ENCODE measurements at places on chromosomes 6 and 20.

GRCh38 chr20:59006864-59007664 lies at the start of gene CTSZ:
Gene CTSZ (minus strand): TSS chr20:59007254. CDS start chr20:59007128, 126 bp downstream.
- peak; percentile 36 for DNase-seq

DNA sequence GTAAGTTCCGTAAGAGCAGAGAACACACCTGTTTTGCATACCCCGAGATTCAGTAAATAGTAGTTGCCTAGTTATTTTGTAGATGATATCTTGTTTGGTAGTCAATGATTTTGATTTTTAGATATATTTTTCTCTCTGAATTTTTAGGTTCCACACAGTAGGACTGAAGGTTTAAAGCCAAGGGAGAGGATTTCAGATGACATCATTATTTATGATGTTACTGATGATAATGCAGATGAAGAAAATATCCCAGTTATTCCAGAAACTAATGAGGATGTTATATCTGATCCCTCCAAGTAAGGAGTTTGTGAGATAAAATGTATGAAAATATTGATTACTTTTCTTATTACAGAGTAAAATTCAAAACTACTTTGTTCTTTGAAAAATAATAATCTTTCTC lies 22.6 kb downstream of the HSF2 start:
- no peak for DNase-seq

- DNase-seq = no peak
These were observed 375.7 kb downstream of the TENT5A start for GRCh38 chr6:81376745-81377144.

DNA sequence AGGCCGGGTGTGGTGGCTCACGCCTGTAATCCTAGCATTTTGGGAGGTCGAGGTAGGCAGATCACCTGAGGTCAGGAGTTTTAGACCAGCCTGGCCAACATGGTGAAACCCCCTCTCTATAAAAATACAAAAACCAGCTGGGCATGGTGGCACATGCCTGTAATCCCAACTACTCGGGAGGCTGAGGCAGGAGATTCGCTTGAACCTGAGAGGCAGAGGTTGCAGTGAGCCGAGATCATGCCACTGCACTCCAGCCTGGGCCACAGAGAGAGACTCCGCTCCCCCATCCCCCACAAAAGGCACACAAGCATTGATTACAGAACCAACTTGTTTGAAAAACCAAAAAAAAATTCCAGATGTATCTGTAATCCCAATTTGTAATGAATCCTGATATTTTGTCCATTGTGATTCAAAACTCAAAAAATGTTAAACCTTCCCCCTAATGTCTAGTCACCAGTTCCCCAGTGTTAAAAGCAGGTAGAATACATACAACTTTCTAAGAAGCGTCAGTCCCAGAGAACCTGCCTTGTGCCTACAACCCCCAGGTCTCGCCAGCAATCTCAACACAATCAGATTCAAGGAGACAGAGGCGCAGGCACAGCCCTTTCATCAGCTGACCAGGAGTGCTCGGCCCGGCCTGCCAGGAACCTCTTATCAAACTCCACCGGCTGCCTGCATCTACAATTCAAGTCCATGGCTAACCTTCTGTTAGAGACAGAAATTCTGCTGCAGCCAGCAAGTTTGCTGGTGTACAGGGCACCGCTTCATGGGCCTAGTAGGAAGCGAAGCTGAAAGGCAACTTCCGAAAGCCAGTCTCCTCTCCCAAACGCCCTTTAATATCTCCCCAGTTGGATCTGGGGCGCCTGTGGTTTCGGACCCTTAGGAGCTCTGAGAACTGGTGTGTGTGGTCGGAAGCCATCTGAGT lies 2.1 kb downstream of the EZR start:
- DNase-seq = no peak

- no peak for DNase-seq
These were observed 50.8 kb upstream of the AIG1 start for GRCh38 chr6:143009851-143010250.

DNA sequence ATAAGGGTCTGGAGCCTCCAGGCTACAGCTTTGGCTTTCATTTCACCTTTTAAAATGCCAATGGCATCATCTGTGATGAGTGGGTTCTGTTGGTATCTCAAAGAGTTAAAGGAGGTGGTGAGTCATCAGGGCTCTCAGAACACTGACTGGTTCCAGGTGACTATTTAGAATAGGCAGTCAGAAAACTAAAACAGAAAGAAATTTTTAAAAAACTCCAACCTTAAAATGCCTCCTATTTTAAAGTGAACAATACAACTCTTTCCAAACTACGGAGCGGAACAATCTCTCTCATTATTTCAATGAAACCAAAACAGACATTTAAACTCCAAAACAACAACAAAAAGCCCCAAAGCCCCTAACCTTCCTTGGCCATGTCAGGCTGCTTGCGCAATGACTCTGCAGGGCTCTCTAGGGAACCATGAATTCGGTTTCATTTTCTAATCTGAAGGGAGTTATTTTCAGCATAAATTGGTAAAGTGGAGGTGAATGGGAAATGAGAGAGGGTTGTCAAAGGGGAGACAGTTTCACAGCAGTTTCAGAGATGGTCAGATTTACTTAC lies 194.9 kb downstream of the KIF6 start:
- no peak for DNase-seq

- DNase-seq = no peak
These were observed 42.7 kb downstream of the PRL start for GRCh38 chr6:22253955-22254655.

- DNase-seq = no peak
These were observed 8.5 kb upstream of the BEND6 start for GRCh38 chr6:56946368-56946767.

- no peak for DNase-seq
These were observed 18.0 kb downstream of the KLHL31 start for GRCh38 chr6:53647462-53648094.

GRCh38 chr6:28005975-28006374 lies 48.9 kb downstream of the OR2B6 start:
- no peak for DNase-seq

DNA sequence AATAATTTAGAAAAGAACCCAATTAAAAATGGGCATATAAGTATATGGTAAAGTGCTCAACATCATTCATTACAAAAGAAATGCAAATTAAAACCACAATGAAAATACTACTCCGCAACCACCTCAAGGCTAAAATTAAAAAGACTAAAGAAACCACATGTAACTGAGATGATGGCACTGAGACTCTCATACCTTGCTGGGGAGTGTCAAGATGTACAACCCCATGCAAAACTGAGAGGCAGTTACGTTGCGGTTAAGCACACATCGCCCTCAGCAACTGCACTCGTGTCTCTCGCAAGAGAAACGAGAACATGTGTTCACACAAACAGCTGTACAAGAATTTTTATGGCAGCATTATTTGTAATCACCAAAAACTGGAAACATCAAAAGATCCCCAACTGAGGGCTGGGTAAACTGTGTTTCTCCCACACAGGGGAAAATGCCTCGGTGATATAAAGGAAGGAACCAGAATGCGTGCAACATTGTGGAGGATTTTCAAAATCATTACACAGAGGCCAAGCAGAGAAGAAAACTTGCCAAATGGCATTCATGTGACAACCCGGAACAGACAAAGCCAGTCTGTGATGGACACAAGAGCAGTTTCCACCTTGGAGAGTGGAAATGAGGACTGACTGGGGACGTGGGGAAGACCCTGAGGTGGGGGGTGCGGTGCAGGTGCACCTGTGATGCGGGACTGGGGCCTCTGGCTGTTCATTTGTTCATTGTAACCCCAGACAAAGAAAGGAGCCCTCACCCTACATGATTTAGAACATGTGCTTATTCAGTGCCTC lies 144.9 kb downstream of the WDR27 start:
- DNase-seq = no peak

- no peak for DNase-seq
These were observed 98.5 kb downstream of the LY86 start for GRCh38 chr6:6686748-6687601.

DNA sequence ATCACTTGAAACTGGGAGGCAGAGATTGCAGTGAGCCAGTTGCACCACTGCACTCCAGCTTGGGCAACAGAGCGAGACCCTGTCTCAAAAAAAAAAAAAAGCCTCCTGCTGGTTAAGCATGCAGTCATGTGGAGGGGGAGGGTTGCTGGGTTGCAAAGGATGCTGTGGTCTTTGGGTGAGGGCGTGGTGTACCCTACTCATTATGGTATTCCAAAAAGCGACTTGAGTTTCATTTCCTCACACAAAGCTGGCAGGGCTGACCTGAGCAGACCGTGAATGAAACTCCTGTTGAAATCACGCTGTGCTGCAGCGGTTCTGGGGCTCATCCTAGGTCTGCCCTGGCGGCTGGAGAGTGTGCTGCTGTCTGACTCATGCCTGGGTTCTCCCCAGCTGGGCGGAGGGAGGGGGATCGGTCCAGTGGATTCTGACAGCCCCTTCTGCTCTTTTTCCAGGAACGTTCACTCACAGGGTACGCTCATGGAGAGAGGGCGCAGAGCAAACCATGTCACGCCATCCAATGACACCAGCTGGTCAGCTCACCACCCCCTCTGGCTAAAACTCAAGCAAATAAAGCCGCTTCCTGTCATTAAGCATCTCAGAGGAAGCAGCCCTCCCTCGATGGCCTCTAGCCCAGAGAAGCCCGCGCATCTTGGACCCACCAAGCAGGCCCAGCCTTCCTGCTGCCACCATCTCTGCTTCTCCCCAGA lies 166.2 kb downstream of the SCML4 start:
- DNase-seq = peak; percentile 16

Data from stimulated activated CD4-positive, alpha-beta T cell treated with anti-CD3 and anti-CD28 coated beads, Interleukin-1b, Interleukin-23, amount 100 ng/mL, for 24 hours (primary cell).